ENCODE measurements at places on chromosomes 7 and 10.
A peak's percentile ranks its signal among the peaks of the same experiment; 100 is the strongest.

GRCh38 chr7:149727899-149728476, 45.4 kb downstream of the ZNF467 start:
- no peak for DNase-seq

DNA sequence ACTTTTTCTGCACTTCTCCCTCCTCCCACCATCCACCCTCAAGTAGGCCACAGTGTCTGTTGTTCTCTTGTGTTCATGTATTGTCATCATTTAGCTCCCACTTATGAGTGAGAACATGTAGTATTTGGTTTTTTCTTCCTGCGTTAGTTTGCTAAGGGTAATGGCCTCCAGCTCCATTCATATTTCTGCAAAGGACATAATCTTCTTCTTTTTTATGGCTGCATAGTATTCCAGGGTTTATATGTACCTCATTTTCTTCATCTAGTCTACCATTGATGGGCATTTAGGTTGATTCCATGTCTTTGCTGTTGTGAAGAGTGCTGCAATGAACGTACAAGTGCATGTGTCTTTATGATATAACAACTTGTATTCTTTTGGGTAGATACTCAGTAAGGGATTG, 230.4 kb downstream of the ARL4A start:
- DNase-seq, result no peak

GRCh38 chr10:134247-135131, 766 bp upstream of the ZMYND11 start:
- DNase-seq, result peak; percentile 26

DNA sequence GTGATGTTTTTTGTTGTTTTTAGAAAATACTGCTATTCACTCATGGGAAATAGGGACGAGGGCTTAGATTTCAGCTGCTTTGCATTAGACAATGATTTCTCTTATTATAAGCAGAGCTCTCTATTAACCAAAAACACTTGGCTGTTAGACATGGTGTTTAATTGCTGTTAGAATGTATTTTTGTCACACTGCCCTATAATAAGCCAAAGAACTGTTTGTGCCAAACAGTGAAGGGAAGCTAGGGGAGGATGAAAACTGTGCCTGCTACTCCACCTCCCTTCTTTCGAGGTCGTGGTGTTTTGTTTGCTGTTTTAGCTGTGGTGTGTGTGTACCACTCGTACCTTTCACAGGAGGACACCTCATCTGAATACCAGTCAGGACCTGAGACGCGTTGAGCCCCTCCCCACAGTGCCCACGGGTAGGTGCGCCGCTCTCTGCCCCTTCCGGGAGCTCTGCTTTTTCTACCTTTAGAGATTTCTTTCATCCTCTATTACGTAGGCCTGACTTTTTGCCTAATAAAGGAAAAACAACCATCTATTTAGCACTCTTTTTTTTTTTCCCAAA, 57.9 kb downstream of the CUX1 start:
- no peak for DNase-seq

DNA sequence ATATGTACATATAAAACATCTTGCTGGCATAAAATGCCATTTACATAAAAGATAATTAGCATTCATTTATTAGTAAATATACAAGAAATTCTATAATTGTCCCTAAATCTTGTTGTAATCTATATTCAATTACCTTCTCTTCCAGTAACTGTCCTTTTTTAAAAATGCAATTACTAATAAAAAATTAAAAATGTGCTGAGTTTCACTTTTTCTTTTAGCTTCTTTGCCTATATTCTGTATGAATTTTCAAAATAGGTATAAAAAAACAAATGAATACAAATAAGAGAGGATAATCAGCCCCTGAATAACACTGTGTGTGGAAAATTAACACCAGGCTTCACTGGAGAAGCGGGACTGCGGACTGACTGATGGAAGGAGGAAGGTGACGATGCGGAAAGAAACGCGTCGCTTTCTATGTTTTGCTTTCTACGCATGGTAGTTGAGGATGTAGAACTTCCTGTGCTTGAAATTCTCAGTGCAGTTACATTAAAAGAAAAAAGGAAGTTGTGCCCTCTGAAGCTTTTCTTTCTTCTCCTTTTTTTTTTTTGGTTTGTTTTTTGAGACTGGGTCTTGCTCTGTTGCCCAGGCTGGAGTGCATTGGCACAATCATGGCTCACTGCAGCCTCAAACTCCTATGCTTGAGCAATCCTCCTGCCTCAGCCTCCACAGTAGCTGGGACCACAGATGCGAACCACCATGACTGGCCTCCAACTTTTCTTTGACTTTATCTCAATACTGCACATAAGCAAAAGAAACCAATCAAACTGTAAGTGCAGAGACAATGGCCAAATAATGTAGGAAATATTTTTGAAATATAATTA, 7.4 kb upstream of the ZMYND11 start:
- no peak for DNase-seq

DNA sequence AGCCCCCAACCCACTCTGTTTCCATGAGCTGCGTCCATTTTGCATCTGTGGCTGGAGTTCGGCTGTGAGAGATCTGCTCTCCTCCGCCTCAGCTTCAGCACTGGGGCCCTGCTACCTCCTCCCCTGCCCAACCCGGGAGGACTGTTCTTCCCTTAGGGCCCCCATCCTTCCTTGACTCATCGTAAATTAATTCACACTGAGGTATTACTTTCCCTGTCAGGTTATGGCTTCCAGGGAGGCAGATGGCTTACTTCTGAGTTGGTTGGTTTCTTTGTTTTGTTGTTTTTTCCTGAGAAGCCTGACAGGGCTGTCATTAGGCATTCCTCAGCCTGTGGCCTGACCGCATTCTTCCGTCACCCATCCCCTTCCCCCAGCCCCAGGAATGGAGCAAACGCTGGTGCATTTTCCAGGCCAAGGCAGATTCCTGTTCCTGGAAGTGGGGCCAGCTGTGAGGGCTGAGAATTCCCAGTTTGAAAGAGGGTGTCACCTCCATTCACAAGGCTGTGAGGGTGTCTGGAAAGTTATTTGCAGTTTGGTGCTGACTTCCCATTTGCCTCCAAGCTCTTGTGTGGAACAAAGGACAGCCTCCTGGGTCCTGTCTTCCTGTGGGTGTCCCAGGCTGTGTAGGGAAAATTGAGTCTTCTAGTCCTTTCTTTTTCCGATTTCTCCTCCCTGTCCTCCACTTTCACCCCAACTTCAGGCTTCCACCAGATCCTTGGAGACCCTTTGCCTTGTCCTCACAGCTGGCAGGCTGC, 11.7 kb downstream of the CPA5 start:
- no peak for DNase-seq

DNA sequence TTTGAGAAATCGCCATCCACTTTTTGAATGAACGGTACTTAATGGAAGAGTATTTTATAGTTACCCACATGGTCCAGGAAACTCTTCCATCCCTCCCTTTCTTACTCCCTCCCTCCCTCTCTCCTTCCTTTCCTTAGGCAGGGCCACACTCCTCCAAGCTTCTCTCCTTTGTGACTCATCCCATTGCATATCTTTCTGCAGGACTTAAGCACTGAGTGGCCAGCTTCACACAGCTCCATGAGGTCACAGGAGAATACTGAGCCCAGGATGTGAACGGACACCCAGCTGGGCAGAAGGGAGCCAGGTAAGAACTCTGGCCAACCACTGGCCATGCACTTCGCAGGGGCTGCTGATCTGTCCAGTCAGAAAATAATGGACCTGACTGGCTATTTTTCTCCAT, 189.7 kb upstream of the ADCY1 start:
- no peak for DNase-seq

DNA sequence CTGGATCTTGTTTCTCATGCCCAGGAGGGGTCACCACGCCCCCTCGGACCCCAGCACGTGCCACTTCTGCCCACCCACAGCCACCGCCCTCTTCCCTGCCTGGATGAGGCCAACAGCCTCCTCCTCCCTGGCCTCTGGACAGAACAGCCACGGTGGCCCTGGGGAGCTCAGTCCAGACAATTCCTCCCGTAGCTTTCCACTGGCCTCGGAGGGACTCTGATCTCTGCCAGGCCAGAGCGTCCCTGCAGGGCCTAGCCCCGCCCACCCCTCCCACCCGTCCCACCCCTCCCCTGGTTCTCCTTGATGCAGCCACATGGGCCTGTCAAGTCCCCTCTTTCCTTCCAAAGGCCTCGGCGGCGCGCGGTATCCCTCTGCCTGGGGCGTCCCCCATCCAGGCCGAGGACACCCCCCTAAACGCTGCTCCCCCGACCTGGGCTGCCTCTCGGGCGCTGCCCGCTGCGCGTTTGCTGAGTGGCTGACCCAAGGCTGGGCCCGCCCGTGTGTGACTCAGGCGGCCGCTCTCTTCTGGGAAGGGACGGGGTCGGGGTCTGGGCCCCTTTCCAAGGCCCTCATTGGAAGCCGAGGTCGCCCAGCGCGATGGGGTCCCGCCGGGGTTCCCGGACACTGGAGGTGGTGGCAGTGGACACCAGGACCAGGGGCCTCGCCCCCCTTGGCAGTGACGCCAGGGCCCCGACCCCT, 557 bp downstream of the TMEM120A start:
- DNase-seq, result no peak

- DNase-seq, result no peak
Observed at GRCh38 chr7:66629222-66630062, 761 bp downstream of the KCTD7 start.

- DNase-seq, result no peak
Observed at GRCh38 chr10:31143331-31143935, 111.8 kb upstream of the ZNF438 start.

- DNase-seq, result no peak
Observed at GRCh38 chr10:48414778-48415177, 108.3 kb downstream of the MAPK8 start.

DNA sequence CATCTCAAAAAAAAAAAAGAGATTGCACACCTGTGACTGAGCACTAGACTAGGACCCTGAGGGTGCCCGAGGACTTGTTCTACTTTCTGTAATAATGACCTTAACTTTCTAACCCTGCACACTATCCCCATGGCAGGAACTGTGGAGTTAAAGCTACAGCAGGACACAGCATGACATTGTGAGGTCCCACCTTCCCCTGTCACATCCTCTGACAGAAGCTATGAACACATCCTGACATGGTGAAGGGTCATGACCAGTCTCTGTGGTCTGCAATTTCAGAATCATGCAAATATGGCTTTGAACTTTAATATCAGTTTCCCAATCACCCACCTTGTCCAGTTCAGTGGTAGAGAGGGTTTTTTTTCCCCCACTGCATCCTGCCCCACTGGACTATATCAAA, 18.5 kb upstream of the SAR1A start:
- no peak for DNase-seq

- DNase-seq, result no peak
Observed at GRCh38 chr7:135959646-135960363, 17.4 kb downstream of the MTPN start.

GRCh38 chr10:79286318-79286951, 60.8 kb upstream of the PPIF start:
- peak; percentile 74 for DNase-seq

- DNase-seq, result peak; percentile 67
Observed at GRCh38 chr10:62050893-62051433, 149.5 kb downstream of the ARID5B start.

GRCh38 chr10:128971374-128972035, 495.5 kb upstream of the MGMT start:
- DNase-seq, result no peak

DNA sequence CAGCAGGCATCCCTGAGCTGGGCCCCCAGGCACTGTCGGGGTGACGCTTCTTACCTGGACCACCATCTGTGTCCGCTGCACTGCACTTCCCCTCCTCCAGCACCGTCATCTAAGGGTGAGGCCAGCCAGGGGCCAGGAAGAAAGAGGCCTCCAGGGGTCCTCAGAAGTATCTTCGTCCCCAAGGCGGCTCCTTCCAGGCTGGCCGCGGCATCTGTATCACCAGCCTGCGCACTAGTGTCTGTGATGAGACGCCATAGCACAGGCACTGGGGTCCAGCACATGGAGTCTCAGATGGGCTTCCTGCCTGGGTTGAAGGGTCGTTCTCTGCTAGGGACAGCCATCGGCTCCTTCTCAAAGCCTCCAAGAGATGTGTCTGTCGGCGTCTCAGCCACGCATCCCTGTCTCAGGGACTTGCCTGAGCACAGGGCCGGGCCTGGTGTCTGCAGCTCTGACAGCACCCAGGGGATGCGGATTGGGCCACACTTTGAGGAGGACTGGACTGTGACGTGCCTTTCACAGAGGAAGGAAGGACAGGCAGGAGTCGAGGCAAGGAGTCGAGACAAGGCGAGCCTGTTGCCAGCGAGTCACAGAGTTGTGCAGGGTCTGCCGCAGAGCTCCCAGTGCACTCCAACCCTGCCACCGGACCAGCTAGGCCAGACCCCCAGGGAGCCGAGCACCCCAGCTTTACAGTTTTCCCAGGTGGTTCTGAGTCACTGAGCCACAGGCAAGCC, 101.5 kb upstream of the DIP2C start:
- DNase-seq, result no peak

DNA sequence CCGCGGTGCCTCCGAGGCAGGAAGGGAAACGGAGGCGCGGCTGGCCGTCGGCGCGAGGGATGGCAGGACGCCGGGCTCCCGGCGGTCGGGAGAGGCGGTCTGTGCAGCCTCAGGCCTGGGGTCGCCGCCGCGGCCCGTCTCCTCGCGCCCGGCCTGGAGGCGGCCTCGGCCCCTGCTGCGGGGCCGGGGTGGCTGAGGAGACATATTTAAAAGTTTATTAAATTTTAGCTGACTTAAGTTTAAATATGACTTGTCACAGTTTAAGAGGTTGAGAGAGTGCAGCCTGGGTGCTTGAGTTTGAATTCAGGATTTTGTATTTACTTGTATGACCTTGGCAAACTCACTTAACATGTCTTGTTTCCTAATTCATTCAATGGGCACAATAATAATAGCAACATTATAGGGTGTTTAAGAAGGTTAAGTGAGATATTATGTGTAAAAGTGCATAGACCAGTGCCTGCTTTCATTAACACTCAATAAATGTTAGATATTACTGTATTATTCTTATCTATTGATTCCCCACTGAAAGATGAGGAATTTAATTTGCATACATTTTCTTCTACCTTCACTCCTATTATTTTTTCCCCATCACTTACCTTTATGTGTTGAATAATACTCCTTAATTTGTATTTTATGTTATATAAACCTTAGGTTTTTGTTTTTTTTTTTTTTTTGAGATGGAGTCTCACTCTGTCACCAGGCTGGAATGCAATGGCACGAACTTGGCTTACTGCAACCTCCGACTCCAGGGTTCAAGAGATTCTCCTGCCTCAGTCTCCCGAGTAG, 718 bp downstream of the DYNC2I1 start:
- DNase-seq, result no peak

DNA sequence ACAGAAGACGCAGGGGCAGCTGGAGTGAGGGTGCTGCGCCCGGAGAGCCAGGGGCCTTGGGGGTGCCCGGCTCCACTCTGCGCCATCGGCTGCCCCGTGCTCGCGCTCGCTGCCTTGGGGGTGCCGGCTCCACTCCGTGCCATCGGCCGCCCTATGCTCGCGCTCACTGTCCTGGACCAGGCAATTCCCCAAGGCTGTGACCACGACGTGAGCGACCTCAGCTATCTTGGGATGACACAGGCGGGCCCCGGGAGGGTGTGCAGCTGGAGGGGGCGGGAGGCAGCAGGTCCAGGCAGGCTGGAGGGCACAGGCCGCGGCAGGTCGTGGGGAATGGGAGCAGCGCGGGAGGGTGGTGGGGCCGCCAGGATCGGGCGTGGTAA, 29.7 kb downstream of the CYP2W1 start:
- no peak for DNase-seq

- no peak for DNase-seq
Observed at GRCh38 chr10:4033341-4033896, 248.4 kb upstream of the KLF6 start.
